Smooth muscle cell of the pulmonary artery (primary cell): ENCODE measurements at places on chromosomes 13 and 19. TPM values are rescaled to one million over a fixed set of nuclear protein-coding genes. Genes with fewer than 3 reads are reported as not detected.

The FFAR3 gene
- not detected in 2 replicates for total RNA-seq

The FAM83E gene
- total RNA-seq = 0.23 and 0.52 TPM in 2 replicates

The TLE2 gene
- 14.1 and 17.6 TPM in 2 replicates for total RNA-seq

The CDX2 gene
- not detected in 2 replicates for total RNA-seq
